ENCODE measurements at places on chromosomes 2 and 18.

DNA sequence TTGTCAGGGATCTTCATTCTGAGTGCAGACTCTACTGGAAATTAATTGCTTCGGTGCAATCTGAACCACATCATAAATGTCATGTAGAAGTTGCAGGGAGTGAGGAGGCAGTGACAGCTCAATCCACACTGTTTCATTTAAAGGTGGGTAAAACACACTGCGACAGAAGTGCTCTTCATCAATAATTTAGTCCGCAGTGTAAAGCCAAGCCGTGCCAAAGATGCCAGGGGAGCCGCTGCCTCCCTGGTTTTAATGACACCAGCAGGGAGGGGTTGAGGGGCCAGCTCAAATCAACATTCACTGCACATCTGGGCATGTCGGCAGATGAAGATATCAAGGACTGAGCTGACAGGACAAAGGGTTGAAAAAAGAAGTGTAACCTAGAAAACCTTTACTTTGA is 305.7 kb upstream of the VRK2 start:
- no peak for DNase-seq

DNA sequence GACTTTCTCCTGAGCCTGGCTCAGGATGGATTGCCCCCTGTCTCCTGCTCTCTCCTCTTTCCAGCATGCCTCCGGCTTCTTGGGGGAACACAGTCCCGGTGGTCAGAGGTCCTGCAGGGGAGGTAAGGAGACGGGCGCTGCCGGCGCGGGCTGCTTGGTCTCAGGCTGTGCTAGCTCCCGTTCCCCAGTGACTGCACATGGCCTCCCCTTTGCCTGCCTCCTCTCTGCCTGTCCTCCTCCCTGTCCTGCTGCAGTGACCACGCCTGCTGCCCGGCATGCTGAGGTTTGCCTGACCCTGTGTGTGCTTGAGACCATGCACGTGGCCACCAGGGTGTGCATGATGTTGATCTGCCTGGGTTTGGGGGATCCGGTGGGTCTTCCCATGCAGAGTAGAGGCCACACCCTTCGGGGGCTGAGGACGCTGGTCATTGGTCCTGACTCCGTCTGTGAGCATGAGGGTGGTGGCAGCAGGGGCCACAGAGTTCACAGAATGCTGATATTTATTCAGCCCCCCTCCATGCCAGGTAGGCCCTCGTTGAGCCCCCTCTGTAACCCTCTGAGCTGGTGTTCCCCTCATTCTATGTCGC is 42.9 kb upstream of the MCFD2 start:
- DNase-seq: no peak

DNA sequence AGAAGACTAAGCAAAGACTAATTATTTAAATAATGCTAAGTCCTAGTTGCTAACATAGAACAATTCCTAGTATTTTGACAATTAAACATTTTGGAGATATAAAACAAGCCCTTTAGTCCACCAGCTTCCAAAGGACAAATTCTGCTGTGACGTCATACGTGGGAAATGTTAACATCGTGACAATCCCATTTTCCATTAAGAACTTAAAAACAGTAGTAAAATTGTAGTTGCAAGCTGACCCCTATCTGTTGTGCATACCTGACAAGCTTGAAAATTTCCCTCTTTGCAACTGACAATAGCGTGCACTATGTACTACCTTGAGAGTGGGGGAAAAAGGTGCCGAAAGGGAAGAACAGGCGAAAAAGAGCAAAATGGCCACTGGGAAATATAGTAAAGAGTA is 279.8 kb downstream of the ZNF521 start:
- no peak for DNase-seq

GRCh38 chr2:70939001-70939838 is 3.5 kb downstream of the ATP6V1B1 start:
- DNase-seq: no peak

DNA sequence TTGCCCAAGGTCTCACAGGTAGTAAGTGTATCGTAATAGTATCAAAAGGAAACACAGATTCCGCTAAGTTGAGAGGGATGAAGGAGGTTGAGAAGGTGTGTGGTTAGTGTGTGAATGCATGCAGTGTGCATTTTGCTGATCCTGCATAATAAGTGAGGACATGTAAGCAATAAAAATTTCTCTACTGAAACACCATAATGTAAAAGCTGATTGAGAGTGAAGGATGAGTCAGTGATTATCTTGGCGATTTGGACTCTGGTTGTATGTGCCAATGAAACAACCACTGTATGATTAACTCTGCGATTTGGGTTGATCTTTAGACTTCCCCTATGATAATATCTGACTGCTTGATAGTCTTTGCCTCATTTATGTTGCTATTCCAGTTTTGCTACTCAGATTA is 16.7 kb upstream of the ADGRF3 start:
- no peak for DNase-seq

DNA sequence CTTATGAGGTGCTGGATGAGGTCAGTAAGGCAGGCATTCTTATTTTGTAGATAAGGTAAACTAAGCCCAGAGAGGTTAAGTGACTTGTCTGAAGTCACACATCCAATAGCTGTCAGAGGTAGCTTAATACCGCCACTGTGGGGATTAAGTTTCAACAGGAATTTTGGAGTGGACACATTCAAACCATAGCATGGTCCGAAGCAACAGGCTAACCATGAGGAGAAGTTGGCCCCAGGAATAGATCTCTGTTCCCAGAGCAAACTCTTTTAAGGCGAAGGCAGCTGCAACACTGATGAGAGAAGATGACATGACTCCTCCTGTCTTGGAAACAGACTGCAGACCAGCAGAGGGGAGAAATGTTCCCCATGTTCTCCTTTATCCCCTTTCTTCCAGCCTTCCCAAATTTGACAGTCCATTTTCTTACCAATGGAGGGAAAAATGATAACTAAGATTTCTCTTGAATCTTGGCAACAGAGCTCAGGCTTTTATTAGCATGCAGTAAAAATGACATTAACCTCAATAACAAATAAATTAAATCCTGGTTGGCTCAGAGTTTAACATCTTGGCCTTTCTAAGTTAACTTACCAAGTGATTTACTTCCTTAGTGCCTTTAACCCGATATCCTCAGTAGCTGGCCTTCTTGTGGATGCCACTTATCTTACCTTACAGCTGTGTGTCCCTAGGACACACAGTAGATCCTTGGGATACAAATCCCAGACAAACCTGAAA is 67.9 kb upstream of the STPG4 start:
- DNase-seq: no peak

GRCh38 chr2:168340931-168341330 is 93.5 kb upstream of the STK39 start:
- DNase-seq: no peak

GRCh38 chr2:170680172-170680941 is 34.8 kb upstream of the SP5 start:
- no peak for DNase-seq

DNA sequence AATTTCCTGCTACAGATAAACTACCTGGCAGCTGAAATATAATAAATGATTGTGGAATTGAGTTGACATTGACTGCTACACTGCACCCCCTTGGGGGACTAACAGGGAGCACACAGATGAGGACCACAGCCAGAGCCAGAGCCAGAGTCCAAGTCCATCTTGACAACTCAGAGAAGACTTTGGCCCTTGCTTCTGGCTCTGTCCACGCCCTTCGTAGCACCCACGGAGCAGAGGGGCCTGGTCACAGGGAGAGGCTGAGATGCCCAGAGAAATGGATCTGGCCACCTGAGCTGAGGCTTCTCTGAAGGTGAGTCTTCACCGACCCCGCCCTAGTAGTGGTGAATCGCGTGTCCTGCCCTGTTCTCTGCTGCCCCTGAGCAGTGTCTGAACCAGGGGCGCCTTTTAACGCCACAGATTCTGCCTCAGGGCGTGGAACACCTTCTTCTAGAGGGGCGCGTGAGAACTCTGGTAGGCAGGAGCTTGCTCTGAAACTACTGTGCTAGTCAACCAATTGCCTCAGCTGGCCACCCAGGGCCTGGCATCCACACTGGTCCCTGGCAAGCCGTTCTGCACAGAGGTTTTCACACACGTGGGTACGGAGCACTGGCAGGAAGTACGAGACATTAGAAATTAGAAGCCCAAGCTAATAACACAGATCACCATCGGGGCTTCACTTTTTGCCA is 35.7 kb upstream of the MAT2A start:
- no peak for DNase-seq

Data from D721Med (cell line).